Regular cardiac myocyte (primary cell): ENCODE measurements at places on chromosomes 12 and 14. TPM values are rescaled to one million over a fixed set of nuclear protein-coding genes. Genes with fewer than 3 reads are reported as not detected.

M6PR gene
- 207 and 229 TPM in 2 replicates for total RNA-seq

FOXN4 gene
- not detected in 2 replicates for total RNA-seq

SLCO1A2 gene
- under 0.01 and 0.19 TPM in 2 replicates for total RNA-seq

AQP6 gene
- total RNA-seq = under 0.01 TPM in 1 of 2 replicates, not detected in the other

MGP gene
- total RNA-seq = 47.7 and 113 TPM in 2 replicates

PLEK2 gene
- total RNA-seq = 9.3 and 42.0 TPM in 2 replicates

NFATC4 gene
- 30.3 and 71.0 TPM in 2 replicates for total RNA-seq

PPP1R1A gene
- not detected in 2 replicates for total RNA-seq

NRDE2 gene
- total RNA-seq = 7.9 and 8.6 TPM in 2 replicates

KRT6C gene
- total RNA-seq = not detected in 2 replicates

CLEC9A gene
- total RNA-seq = not detected in 2 replicates

C12orf60 gene
- 0.28 and 1.5 TPM in 2 replicates for total RNA-seq

CMTM5 gene
- 0.28 and 0.58 TPM in 2 replicates for total RNA-seq

GSKIP gene
- 44.7 and 66.5 TPM in 2 replicates for total RNA-seq

RNU6-7 gene
- not detected in 2 replicates for total RNA-seq

FBRSL1 gene
- total RNA-seq = 0.85 and 1.9 TPM in 2 replicates

RFX4 gene
- not detected in 2 replicates for total RNA-seq

TMEM119 gene
- total RNA-seq = 0.58 and 15.8 TPM in 2 replicates

ATF7IP gene
- 14.4 and 18.9 TPM in 2 replicates for total RNA-seq

LRRC10 gene
- not detected in 2 replicates for total RNA-seq

P2RX2 gene
- total RNA-seq = not detected in 2 replicates

PELI2 gene
- total RNA-seq = 3.8 and 10.1 TPM in 2 replicates

SLC10A1 gene
- total RNA-seq = not detected in 2 replicates

TAS2R8 gene
- under 0.01 TPM in 1 of 2 replicates, not detected in the other for total RNA-seq

SLC8A3 gene
- total RNA-seq = under 0.01 and 0.56 TPM in 2 replicates

PCED1B gene
- total RNA-seq = 0.56 and 1.2 TPM in 2 replicates

NTF3 gene
- 0.96 and 5.4 TPM in 2 replicates for total RNA-seq

NT5DC3 gene
- total RNA-seq = 6.8 and 10.9 TPM in 2 replicates

LPAR5 gene
- not detected in 2 replicates for total RNA-seq

DAO gene
- not detected in 2 replicates for total RNA-seq

ACTR10 gene
- total RNA-seq = 49.7 and 55.8 TPM in 2 replicates

LRTM2 gene
- not detected in 2 replicates for total RNA-seq

DLGAP5 gene
- total RNA-seq = 7.0 and 53.7 TPM in 2 replicates

ISM2 gene
- 0.19 and 3.1 TPM in 2 replicates for total RNA-seq

C12orf75 gene
- 41.4 and 61.9 TPM in 2 replicates for total RNA-seq
